Stimulated activated CD4-positive, alpha-beta T cell treated with anti-CD3 and anti-CD28 coated beads, Interleukin-4, amount 100 ng/mL, for 4 hours (primary cell): ENCODE measurements at places on chromosomes 11 and 22.

DNA sequence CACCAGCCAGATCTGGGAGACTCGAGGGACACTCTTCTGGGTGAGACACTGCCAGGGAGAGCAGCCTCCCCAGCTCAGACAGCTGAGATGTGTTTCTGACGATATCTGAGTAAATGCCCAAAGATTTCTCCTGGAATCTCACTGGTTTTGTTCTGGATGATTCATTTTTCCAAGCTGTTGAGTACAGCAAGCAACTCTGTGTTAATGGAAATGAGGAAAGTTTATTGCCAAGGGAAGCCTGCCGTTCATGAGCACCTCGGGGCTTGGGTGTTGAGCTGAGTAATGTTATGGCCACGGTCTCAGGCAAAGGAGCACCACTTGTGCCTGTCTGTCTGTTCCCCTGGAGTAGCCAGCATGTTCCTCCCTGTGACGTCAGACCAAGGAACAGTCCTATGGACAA, 1132.4 kb downstream of the BRD1 start:
- DNase-seq: no peak

DNA sequence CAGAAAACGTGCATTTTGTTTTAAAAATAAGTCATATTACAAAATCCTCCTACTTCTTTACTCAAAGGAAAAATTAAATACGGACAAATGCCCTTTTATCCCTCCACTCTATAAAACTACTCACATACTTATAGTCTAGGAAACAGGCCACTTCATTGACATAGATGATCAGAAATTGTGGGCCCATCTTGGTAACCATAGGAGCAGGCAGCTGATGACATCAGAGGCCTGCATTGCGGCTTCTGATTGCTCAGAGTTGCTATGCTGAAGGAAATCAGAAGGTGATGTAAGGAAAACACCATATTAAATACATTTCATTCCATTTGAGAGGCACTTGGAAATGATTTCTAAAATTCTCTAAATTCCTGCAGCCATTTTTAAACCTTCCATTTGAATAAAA, 27.0 kb downstream of the FAM76B start:
- DNase-seq: no peak

GRCh38 chr11:119681361-119681910, 47.6 kb downstream of the NECTIN1 start:
- DNase-seq: no peak

DNA sequence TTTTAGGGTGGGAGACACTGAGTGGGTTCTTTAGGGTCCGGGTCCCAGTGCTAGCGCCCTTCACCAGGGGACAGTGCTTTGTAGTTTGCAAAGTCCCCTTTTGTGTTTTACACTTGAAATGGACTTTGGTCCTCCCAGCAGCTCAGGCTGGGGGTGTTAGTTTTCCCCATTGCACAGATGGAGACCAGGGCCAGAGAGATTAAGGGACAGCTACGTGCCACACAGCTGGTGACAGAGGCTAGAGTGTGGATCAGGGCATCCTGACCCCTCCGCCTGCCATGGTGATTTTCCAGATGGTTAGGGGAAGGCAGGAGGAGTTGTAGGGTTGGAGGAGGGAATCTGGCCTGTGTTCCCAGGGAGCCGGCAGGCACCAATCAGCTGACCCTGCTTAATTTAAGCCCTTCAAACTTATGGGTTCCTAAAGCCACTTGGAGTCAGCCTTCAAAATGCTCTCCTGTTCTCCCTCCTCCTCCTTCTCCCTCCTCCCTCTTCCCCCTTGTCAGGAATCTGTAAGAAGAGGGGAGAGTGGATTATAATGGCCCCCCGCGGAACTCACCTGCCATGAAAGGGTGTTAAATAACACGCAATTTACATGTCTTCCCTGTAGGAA, 22.5 kb upstream of the MPPED1 start:
- no peak for DNase-seq

- no peak for DNase-seq
These were observed 39.7 kb downstream of the CALCA start for GRCh38 chr11:14932447-14932846.

GRCh38 chr11:1086171-1087102, 11.8 kb downstream of the MUC2 start:
- no peak for DNase-seq

DNA sequence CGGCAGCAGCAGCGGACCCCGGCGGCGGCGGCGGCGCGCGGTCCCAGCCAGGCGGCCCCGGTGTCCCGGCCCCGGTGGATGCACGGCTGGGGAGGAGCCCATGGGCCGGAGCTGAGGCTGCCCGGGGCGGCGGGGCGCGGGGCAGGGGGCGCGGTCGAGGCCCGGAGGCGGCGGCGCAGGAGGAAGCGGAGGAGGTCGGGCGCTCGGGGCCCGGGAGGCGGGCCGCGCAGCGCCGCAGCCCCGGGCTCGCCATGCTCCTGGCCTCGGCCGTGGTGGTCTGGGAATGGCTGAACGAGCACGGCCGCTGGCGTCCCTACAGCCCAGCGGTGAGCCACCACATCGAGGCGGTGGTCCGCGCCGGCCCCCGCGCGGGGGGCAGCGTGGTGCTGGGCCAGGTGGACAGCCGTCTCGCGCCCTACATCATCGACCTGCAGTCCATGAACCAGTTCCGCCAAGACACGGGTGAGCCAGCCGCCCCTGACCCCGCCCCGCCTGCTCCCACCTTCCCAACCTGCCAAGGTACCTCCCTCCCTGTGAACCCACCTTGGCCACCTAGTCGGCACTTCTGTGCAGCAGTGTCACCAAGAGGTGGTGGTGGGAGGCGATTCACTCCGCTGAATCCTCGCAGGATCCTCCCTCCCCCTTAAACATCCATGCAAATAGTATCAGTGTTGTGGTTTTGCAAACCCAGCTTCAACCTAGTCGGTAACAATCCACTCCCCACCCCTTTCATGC, 580 bp downstream of the DTX4 start:
- DNase-seq: peak; percentile 12

DNA sequence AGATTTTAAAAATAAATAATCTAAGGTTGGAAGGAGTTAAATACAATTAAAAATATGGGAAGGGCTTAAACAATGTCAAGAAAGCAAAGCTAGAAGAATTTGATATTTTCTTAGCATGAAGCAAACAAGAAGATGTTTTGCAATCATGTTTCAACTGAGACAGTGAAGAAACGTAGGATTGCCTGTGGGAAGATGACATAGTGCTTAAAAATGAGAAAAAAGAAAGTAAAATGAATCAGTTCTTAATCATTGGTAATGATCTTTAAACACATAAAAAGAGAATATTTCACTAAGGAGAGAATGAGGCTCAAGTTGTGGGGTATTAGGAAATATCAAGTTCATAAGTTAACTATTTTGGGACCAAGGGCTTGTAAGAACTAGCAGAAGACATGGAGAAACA, 855.0 kb downstream of the METTL15 start:
- no peak for DNase-seq
